Stomach (tissue), 19 donors: ENCODE measurements at places on chromosomes 16 and 17. TPM values are rescaled to one million over a fixed set of nuclear protein-coding genes. Genes with fewer than 3 reads are reported as not detected.

Gene HOXB3
- total RNA-seq: 11.1 TPM

Gene AGRP
- total RNA-seq: not detected

Gene RNU2-1
- not detected for total RNA-seq

Gene RAB37
- total RNA-seq: not detected

Gene ZSCAN10
- total RNA-seq: not detected

GRCh38 chr17:36544044-36544306 is 744 bp upstream of the GGNBP2 start:
- peak; percentile 47 for DNase-seq

GRCh38 chr16:67951485-67951884 is 7.6 kb upstream of the LCAT start:
- DNase-seq: peak; percentile 65

GRCh38 chr16:13606804-13607203 is 313.1 kb upstream of the ERCC4 start:
- no peak for DNase-seq

GRCh38 chr16:67165121-67166078 is 855 bp downstream of the HSF4 start:
- DNase-seq: peak; percentile 62

- peak; percentile 55 for DNase-seq
Observed at GRCh38 chr17:247767-248166, 66.3 kb upstream of the DOC2B start.
